ENCODE measurements at places on chromosomes 2 and 18.

GRCh38 chr2:191593622-191594385 lies 84.1 kb upstream of the NABP1 start:
- H3K27ac ChIP-seq = no peak overlapping the region
- no peak overlapping the region for H3K4me3 ChIP-seq
- H3K4me1 ChIP-seq = no peaks in the 10 kb centered on the region
- no peaks in the 10 kb centered on the region for H3K36me3 ChIP-seq

GRCh38 chr2:197254776-197255530 lies 55.6 kb downstream of the ANKRD44 start:
- no peak overlapping the region for H3K27ac ChIP-seq
- DNase-seq = no peak
- no peaks in the 10 kb centered on the region for H3K4me1 ChIP-seq
- H3K27me3 ChIP-seq = no peaks in the 10 kb centered on the region

DNA sequence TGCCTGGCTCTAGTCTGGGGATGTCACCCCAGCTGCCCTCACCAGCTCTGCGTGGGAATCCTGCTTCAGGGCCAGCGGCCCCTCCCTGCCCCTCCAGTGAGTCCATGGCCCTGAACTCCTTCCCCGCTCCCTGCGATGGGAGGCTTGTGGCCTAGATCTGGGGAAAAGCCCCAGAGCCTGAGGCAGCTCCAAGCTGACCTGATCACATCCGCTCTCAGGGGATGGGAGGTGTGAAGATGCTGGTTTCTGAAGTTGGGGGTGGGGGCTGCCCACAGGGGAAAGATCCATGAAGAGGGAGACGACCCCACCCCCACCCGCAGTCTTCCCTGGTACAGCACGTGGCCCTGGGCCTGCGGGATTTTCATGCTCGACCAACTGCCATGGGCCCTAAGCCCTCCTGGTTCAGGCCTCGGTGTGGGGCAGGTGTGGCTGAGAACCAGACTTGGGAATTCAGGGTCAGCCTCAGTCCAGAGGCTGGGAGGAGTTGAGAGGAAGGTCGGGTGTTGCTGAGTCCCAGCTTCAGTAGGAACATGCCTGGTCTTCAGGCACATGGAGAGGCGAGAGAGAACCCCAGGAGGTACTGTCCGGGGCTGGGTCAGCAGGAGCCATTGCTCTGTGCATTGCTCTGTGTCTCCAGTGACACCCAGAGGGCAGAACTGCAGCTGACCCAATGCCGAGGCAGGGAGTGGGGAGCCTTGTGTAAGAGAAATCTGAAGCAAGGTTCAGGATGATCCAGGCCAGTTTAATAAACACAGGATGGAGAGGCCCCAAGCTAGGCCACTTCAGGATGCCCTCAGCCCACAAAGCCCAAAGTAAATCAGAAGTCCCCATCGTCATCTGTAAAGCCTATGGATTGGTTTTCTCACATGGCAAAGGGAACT lies 115.1 kb downstream of the CAPN13 start:
- H3K4me3 ChIP-seq = no peak overlapping the region
- no peaks in the 10 kb centered on the region for H3K27me3 ChIP-seq
- DNase-seq = no peak
- no peak overlapping the region for H3K27ac ChIP-seq
- H3K4me1 ChIP-seq = no peaks in the 10 kb centered on the region

GRCh38 chr18:24014062-24014985 lies at the start of gene TTC39C:
Gene TTC39C, plus strand, starts transcription at chr18:24014754. Its CDS starts 118 bp downstream, at chr18:24014872.
- H3K4me3 ChIP-seq = peak within 1 kb of the TSS; percentile 70
- peaks cover 7% of the 10 kb centered on the region for H3K4me1 ChIP-seq
- H3K27me3 ChIP-seq = no peaks in the 10 kb centered on the region
- peak; percentile 75 for DNase-seq

- no peaks in the 10 kb centered on the region for H3K27me3 ChIP-seq
- peak; percentile 50 for DNase-seq
- H3K36me3 ChIP-seq = no peaks in the 10 kb centered on the region
- peak overlapping the region; percentile 66 for H3K27ac ChIP-seq
Observed at GRCh38 chr18:77063260-77063659, 69.3 kb downstream of the MBP start.

- H3K27me3 ChIP-seq = no peaks in the 10 kb centered on the region
- DNase-seq = no peak
- no peak overlapping the region for H3K4me3 ChIP-seq
- no peaks in the 10 kb centered on the region for H3K4me1 ChIP-seq
- H3K27ac ChIP-seq = no peak overlapping the region
Observed at GRCh38 chr18:30439174-30439573, 603.4 kb downstream of the DSC3 start.

GRCh38 chr2:144624451-144624850 lies 104.5 kb upstream of the ZEB2 start:
- H3K36me3 ChIP-seq = no peaks in the 10 kb centered on the region
- peaks cover 13% of the 10 kb centered on the region for H3K4me1 ChIP-seq
- no peak overlapping the region for H3K27ac ChIP-seq

DNA sequence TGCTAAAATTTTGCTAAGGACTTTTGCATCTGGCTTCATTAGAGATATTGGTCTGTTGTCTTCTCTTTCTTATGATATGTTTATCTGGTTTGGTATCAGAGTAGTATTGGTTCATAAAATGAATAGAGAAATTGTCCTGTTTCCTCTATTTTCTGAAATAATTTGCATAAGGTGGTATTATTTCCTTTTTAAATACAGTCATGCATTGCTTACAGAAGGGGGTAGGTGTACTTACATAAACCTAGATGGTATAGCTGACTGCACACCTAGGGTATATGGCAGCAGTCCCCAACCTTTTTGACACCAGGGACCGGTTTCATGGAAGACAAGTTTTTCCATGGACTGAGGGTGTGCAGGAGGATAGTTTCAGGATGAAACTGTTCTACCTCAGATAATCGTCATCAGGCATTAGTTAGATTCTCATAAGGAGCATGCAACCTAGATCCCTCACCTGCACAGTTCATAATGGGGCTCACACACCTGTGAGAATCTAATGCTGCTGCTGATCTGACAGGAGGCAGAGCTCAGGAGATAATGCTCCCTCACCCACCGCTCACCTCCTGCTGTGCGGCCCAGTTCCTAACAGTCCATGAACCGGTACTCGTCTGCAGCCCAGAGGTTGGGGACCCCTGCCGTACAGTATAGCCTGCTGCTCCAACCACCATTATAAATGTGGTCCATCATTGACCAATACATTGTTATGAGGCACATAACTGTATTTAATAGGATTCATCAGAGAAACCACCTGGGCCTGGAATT lies 189.2 kb downstream of the FAM210A start:
- no peaks in the 10 kb centered on the region for H3K27me3 ChIP-seq
- peaks cover 24% of the 10 kb centered on the region for H3K4me1 ChIP-seq
- no peak for DNase-seq

GRCh38 chr2:149738767-149739166 lies 151.2 kb upstream of the MMADHC start:
- no peak overlapping the region for H3K4me3 ChIP-seq
- no peak overlapping the region for H3K27ac ChIP-seq
- H3K36me3 ChIP-seq = no peaks in the 10 kb centered on the region
- no peaks in the 10 kb centered on the region for H3K27me3 ChIP-seq
- no peak for DNase-seq

DNA sequence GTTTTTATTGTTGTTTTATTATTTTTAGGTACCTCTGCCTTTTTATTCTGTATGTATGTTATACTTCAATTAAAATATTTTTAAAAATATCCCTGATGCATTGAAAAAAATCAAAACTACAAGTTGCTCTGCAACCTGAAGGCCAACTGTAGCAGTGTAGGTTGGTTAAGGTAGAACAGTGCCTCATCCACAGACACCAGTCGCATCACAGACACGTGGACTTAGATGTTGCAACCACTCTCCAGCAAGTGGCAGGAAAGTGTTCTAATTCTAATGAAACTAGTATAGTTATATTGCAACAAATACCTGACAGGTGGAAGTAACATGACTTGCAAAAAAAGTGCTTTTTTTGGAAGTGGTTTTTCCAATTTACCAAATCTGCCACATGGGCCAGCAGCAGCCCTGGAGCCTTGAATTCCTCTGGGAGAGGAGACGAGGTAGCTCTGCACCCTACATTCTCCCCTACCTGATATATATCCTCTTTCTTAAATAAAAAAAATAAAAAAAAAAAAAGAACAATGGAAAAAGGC lies 28.4 kb upstream of the SLC3A1 start:
- no peak overlapping the region for H3K4me3 ChIP-seq
- H3K27ac ChIP-seq = no peak overlapping the region
- no peaks in the 10 kb centered on the region for H3K36me3 ChIP-seq
- H3K4me1 ChIP-seq = peaks cover 7% of the 10 kb centered on the region
- DNase-seq = no peak
- no peaks in the 10 kb centered on the region for H3K27me3 ChIP-seq

GRCh38 chr2:45009928-45010701 lies 863 bp upstream of the SIX2 start:
- peaks cover 44% of the 10 kb centered on the region for H3K27me3 ChIP-seq
- H3K4me3 ChIP-seq = peak overlapping the region; percentile 44
- no peaks in the 10 kb centered on the region for H3K36me3 ChIP-seq
- peaks cover 35% of the 10 kb centered on the region for H3K4me1 ChIP-seq

- H3K27ac ChIP-seq = no peak overlapping the region
- no peak for DNase-seq
- H3K4me1 ChIP-seq = peaks cover 9% of the 10 kb centered on the region
- no peaks in the 10 kb centered on the region for H3K36me3 ChIP-seq
Observed at GRCh38 chr2:120612931-120613330, 122.7 kb upstream of the GLI2 start.

- no peaks in the 10 kb centered on the region for H3K27me3 ChIP-seq
- H3K4me3 ChIP-seq = no peak overlapping the region
- DNase-seq = no peak
- peaks cover 12% of the 10 kb centered on the region for H3K4me1 ChIP-seq
- no peak overlapping the region for H3K27ac ChIP-seq
- no peaks in the 10 kb centered on the region for H3K36me3 ChIP-seq
Observed at GRCh38 chr2:168687314-168687713, 115.1 kb upstream of the NOSTRIN start.

DNA sequence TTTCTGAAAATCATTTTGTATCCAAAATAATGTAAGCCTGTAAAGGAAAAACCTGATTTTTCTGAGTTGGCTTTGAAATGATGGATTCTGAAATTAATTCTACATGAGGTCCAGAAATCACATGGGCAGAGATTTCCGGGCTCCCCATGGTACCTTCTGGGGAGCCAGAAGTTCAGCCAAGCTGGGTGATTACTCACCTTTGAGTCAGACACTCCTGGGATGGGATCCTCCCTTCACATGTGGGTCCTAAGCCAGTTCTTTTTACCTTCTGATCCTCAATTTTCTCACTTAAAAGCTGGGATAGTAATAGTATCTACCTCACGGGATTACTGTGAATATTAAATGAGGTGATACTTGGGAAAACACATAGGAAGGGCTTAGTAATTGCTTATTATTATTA lies 179.8 kb upstream of the EPAS1 start:
- no peaks in the 10 kb centered on the region for H3K27me3 ChIP-seq
- peaks cover 39% of the 10 kb centered on the region for H3K4me1 ChIP-seq
- no peaks in the 10 kb centered on the region for H3K36me3 ChIP-seq
- H3K27ac ChIP-seq = peak overlapping the region; percentile 23
- no peak overlapping the region for H3K4me3 ChIP-seq

GRCh38 chr2:260507-261161 lies 3.2 kb downstream of the SH3YL1 start:
- no peak overlapping the region for H3K27ac ChIP-seq
- H3K36me3 ChIP-seq = no peaks in the 10 kb centered on the region
- DNase-seq = no peak
- H3K4me1 ChIP-seq = peaks cover 6% of the 10 kb centered on the region
- H3K4me3 ChIP-seq = no peak overlapping the region
- H3K27me3 ChIP-seq = no peaks in the 10 kb centered on the region

DNA sequence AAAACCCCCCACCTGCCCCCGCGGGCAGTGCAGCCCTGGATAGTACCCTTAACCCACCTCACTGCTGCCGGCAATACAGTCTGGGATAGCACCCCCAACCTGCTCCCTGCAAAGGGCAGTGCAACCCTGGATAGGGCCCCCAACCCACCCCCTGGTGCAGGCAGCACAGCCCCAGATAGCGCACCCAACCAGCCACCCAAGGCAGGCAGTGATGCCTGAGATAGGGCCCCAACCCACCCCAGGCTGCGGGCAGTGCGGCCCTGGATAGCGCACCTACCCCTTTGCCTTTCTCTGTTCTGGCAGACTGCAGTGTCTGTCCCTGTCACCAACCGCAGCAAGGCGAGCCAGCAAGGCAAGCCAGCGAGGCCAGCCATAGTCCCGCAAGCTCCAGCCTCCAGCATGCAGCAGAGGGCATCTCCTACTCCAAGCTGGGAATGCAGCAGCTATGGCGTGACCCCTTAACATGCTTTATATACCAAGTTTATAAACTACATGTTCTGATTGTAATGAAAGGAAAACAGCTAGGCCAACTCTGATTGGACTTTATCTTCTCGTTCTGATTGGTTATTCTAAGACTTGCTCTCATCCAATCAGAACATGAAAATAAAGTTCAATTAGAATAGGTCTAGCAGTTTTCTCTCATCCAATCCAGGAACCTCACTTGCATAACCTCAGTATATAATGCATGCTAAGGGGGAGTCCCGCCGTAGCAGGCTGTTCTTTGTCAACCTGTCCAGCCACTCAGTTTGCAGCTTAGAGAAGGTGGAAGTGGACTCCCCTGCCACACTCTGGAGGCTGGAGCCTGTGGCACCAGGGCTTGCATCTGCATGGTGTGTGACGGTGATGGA lies 34.1 kb upstream of the ANKRD62 start:
- H3K36me3 ChIP-seq = no peaks in the 10 kb centered on the region
- no peak overlapping the region for H3K4me3 ChIP-seq
- H3K27me3 ChIP-seq = no peaks in the 10 kb centered on the region
- H3K4me1 ChIP-seq = no peaks in the 10 kb centered on the region

GRCh38 chr2:105731511-105731910 lies 13.2 kb upstream of the NCK2 start:
- no peaks in the 10 kb centered on the region for H3K27me3 ChIP-seq
- no peak overlapping the region for H3K27ac ChIP-seq
- no peak overlapping the region for H3K4me3 ChIP-seq
- no peak for DNase-seq

GRCh38 chr2:207338610-207339009 lies 172.9 kb upstream of the KLF7 start:
- no peak overlapping the region for H3K27ac ChIP-seq
- no peaks in the 10 kb centered on the region for H3K27me3 ChIP-seq
- H3K4me3 ChIP-seq = no peak overlapping the region
- no peak for DNase-seq
- peaks cover 19% of the 10 kb centered on the region for H3K4me1 ChIP-seq

DNA sequence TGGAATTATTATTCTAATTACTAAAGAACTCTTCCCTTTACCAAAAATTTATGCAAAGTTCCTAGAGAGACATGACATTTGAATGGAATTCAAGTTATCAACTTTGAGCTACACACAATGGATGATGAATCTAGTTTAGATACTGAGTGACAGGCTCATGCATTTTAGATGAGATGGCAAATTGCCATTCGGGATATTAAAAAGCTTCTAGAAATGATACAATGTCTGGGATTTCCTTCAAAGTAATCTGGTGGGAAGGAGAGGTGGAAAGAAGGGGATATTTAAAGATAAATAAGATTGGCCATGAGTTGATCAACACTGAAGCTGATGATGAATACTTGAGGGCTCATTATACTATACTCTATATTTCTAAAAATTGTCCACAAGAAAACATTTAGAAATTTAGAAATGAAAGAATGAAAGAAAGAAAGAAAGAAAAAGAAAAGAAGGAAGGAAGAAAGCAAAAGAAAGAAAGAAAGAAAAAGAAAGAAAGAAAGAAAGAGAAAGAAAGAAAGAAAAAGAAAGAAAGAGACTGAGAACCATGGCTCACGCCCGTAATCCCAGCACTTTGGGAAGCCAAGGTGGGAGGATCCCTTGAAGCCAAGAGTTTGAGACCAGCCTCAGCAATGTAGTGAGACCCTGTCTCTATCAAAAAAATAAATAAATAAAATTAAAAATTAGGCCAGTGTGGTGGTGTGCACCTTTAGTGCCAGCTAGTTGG lies 62.6 kb upstream of the NEDD4L start:
- H3K27me3 ChIP-seq = no peaks in the 10 kb centered on the region
- no peak for DNase-seq
- H3K4me3 ChIP-seq = no peak overlapping the region
- H3K36me3 ChIP-seq = no peaks in the 10 kb centered on the region

Data from thyroid gland (tissue), 4 donors.